Upper lobe of left lung (tissue), 6 donors: ENCODE measurements at places on chromosomes 5 and 9.

DNA sequence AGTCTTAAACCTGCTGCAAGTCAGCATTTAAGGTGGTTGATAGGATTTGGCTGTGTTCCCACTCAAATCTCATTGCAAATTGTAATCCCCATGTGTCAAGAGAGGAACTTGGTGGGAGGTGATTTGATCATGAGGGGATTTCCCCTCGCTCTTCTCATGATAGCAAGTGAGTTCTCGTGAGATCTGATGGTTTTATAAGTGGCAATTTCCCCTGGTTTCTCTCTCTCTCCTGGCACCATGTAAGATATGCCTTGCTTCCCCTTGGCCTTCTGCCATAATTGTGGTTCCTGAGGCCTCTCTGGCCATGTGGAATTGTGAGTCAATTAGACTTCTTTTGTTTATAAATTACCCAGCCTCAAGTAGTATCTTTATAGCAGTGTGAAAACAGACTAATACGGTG lies 84.3 kb upstream of the SMC2 start:
- no peak for DNase-seq

DNA sequence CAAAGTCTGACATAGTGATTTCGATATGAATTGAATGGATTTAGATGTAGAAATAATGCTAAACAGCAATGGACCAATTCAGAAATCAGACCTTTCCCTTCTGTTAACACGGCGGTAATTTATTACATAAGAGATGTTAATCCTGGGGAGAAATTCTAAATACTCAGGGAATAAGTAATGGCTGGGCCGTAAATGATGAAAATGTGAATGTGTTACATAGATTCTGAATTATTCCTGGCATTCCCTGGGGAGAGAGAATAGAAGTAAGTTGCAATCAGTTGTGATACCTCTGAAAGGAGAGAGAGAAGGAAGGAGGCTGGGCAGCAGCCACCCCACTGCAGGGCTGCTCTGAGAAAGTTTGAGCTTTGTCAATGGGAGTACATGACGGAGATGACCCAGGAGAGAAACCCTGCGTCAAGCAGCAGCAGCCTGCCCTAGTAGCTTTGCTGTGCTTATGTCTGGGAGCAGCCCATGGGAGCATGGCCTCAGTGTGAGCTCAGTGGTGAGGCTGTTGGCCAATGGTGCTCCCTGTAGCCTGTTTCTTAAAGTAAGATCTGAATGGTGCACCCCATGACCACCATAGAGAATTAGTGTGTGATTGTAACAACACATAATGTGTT lies 420.1 kb downstream of the MTRR start:
- DNase-seq, result no peak

DNA sequence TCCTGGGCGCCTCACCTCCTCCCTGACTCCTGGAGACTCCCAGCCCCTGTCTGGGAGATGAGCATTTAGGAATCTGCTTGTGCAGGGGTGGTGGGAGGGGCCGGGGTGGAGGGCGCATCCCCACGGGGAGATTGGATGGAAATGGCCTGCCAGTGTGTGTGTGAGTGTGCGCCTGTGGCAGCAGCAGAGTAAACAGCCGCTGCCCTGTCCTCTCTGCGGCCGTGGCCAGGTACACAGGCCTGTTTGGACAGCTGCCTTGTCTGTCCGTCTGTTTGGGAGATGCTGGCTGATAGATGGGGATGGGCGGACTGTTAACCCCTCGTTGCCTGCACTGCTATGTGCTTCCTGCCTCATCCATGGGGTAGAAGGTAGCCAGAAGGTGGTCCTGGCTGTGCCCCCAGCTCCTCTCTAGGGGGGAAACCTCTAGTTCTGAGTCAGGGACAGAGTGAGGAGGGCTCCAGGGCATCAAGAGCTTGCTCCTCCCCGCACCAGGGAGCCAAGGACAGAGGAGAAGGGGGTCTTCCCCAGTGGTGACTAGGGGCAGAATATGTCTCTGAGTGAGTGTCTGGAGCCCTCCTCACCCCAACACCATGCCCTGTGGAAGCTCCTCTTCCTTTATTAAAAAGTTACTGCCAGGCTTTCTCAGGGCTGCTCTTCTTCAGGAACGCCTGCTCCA lies 60.1 kb downstream of the LMX1B start:
- no peak for DNase-seq

- no peak for DNase-seq
Observed at GRCh38 chr9:131543141-131543540, 2.2 kb upstream of the PRRT1B start.

GRCh38 chr9:121640491-121641223 lies 10.8 kb upstream of the DAB2IP start:
- DNase-seq, result no peak

GRCh38 chr5:97135868-97136267 lies 6.5 kb downstream of the LIX1 start:
- no peak for DNase-seq

DNA sequence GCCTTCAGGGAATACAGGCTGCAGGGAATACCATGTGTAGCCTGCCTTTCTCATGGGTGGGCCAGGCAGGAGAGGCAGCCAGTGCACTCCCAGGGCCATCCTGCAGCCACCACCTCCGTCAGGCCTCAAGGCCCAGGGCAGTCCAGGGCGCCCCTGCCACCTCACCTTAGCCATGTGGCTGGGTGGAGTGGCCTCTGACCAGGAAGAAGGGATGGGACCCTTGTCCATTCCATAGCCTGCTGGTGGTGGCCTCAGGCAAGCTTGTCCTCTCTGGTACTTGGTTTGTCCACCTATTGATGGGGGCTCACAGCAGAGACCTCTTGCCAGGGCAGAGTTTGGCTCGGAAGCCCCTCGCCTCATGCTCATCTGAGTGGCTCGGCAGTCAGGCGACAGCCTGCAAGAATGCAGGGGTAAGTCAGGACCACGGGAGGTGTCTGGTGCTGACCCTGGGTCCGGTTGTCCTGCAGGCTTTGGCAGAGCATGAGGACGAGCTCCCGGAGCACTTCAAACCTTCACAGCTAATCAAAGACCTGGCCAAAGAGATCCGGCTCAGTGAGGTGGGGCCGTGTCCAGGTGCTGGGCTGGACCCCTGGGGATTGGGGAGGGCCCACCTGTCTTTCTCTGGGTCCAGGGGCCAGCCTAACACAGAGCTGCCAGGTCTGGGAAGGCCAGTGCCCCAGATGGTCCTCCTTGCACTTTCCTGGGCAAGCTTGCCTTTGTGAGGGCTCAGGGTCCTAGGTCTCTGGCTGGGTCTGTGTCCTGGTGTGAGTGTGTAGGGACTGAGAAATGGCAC lies 82.9 kb downstream of the PHF2 start:
- peak; percentile 50 for DNase-seq

- no peak for DNase-seq
Observed at GRCh38 chr9:77562019-77562748, 85.9 kb downstream of the GNA14 start.

DNA sequence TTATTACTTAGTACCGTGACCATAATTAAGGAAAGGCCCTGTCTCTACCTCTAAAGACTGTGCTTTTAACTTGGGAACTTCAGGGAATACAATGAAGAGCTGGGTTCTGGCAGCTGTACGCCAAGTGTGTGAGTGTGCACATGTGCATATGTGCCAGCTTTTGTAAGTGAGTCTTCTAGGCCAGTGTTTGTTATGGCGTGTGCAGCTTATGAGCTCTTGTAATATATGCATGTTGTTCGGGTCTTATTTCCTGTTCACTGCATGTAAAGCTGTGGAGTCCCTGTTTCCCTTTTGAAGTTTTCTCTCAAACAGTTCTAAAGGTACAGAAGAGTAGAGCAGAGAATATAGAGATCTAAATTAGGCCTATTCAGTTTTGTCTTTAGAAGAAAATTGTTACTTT lies 30.5 kb downstream of the TGFBR1 start:
- no peak for DNase-seq

DNA sequence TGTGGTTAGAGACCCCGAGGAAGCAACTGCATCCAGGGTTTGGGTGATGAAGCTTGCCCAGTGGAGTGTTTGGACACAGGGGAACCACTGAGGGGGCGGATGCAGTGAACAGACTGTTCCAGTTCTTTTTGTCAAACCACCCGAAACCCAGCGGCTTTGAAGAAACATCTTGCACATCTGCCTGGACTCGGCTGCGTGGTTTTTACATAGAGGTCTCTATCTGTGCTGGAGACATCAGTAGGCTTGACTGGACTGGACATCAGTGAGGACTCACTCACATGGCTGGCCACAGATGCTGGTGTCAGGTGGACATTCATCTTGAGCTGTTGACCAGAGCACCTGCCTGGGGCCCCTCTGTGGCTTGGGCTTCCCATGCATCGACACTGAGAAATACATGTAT lies 15.3 kb upstream of the SPATA31E1 start:
- no peak for DNase-seq

DNA sequence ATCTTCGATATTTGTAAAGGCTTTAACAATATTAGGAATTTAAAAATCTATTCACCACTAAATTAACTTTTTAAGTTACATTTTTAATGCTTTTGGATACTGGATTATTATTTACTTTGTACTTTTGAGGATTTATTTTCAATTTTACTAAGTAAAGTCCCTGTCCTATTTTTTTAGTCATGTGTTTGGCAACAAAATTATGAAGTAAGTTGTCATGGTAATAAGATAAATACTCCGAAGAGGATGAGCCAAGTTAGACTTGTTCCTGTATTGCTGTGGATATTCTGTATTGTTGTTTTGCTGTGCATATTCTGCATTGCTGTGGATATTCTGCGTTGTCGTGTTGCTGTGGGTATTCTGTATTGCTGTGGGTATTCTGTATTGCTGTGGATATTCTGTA lies 210.1 kb downstream of the MTRR start:
- no peak for DNase-seq

DNA sequence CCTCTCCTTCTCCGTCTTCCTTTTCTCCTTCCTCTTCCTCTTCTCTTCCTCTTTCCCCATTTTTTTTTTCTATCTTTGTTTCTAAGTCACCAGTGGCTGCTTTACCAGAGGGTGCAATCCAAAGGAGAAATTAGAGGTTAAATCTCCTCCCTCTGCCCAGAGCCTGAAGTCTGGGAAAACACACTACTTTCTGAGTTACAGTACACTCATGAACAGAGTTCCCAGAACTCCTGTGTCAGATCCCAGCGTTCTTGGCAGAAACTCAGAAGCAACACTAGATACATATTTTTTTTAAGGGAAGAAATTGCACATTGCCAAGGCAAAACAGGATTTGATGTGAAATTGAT lies 189.0 kb downstream of the SNCAIP start:
- no peak for DNase-seq

GRCh38 chr5:113487416-113487780 lies 855 bp downstream of the MCC start:
- no peak for DNase-seq

- DNase-seq, result no peak
Observed at GRCh38 chr9:121491111-121491510, 8.5 kb downstream of the GGTA1 start.

DNA sequence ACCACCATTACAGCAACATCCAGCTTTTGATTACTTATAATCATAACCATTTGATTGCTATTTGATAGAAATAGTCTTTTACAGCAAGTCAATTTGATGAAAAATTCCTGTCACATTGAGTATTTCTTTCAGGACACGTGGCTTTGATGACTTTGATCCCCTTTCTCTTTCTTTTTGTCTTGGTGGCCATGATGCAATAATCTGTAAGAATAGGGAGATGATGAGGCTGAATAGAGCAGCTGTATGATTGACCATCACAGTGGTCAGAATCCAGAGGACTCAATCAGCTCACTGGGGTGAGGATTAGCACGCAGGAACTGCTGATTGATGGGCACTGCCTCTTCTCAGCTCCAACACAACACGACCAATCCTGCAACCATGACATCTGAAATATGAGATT lies 262.7 kb downstream of the PARP8 start:
- no peak for DNase-seq

DNA sequence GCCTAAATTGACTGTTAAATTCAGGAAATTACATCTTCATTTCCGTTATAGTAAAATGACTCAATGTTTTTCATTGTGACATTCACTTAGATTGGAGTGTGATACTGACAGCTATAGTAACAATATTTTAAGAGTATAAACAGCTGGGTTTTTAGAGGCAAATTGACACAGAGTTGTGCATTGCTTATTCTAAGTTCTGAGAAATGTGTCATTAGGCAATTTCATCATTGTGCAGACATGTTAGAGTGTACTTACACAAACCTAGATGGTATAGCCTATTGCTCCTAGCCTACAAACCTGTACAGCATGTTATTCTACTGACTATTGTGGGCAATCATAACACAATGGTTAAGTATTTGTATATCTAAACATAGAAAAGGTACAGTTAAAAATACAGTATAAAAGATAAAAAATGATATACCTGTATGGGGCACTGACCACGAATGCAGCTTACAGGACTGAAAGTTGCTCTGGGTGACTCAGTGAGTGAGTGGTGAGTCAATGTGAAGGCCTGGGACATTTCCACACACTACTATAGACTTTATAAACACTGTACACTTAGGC lies 132.7 kb downstream of the PDE4D start:
- DNase-seq, result no peak

GRCh38 chr5:177542816-177543465 lies 11.4 kb downstream of the FAM193B start:
- no peak for DNase-seq

GRCh38 chr5:54171645-54172384 lies 138.6 kb downstream of the ARL15 start:
- DNase-seq, result peak; percentile 63

- DNase-seq, result no peak
Observed at GRCh38 chr5:56311306-56311905, 78.3 kb upstream of the ANKRD55 start.

DNA sequence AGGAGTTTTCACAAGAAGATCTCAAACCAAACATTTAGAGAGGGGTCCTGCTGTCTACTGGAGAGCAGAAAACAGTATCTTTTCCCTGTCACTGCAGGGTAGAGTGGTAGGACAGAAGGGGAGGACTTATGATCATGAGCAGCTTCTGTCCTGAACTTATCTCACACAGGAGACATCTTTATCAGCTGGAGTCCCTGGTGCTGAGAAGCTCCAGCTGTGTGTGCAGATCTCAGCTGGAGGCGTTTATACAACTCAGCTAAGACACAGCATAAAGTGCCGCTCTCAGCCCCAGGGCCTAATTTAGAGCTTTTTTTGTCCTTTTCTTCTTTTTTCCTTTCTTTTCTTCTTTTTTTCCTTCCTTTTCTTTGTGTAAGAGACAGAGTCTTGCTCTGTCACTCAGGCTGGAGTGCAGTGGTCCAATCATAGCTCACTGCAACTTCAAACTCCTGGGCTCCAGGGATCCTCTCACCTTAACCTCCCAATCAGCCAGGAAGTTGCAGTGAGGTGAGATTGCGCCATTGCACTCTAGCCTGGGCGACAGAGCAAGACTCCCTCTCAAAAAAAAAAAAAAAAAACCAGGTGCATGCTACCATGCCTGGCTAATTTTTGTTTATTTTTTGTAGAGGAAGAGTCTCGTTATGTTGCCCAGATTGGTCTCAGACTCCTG lies 31.9 kb downstream of the CCDC125 start:
- no peak for DNase-seq

GRCh38 chr9:133747309-133747708 lies 9.2 kb upstream of the SARDH start:
- DNase-seq, result no peak
